ENCODE measurements at places on chromosomes 16 and 17.

DNA sequence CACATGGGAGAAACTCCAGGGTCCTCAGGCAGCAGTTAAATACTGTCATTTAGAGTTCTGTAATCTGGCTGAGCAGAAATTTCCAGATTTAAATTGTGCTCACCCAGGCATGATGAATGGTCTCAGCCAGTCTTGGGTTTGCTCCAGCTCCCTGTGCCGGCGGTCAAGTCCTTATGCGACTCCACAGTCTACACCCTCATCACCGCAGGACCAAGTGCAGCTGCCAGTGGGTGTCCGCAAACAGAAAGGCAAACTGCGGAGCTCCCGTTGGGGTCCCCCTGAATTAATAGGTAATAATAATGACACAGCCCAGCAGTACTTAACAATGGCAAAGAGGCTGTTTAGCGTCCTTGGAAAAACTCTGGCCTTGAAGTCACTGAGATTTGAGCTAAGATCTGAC lies 3.9 kb upstream of the CACNG4 start:
- no peak for DNase-seq

DNA sequence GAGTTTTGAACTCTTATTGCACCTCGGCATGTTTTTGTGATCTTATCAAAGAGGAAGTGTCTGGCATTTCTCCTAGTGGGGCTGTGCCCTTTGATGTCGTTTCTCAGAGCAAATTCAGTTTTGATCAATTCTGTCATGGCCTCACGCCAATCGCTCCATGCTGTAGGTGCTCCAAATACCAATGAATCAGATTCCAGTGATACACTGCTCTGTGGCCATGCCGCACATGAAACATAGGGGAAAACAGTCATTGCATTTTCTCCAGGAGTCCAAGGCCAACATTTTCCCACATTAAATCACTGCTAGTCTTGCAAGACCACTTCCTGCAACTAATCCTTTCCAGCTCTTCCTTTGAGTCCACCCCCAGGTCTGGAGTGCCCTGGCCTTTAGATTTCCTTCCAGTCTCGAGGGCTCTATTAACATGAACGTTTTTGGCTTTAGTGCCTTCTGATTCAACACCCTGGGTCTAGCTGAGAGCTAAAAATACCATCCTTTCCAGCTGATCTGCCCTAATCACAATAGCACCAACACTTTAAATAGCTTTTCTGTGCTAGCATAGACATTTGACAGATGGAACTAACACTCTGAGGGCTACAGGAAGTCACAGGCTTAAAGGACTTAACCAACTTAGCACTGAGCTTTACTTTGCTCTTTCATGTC lies 18.2 kb upstream of the RASL10B start:
- no peak for DNase-seq

DNA sequence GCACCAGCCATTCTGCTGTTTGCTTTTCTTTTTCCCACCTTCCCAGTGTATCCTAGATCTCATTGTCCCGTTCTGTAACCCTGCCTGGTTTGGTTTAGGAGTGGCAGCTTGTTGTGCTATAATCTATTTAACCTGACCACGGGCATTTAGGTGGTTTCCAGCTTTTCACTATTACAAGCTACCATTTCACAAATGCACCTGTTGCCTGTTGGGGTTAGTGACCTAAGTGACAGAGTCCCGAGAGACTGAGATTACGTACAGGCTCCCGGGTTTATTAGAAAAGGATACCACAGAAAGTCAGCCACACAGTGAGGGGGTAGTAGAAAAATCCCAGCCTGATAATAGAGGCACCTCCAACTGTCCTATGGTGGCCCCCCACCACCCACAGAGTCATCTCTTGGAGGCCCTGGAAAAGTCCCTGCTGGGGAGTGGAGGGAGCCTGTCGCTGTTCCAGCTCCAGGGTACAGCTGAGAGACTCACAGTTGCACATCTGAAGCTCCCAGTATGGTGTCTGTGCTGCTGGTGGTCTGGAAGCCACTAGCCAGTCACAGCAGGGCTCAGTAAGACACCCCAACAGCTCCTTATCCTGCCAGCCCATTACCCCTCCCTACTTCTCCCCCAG lies 21.2 kb downstream of the CLEC16A start:
- DNase-seq, result no peak

- DNase-seq, result no peak
Measured at GRCh38 chr17:72432143-72432621, 311.4 kb downstream of the SOX9 start.

GRCh38 chr16:87602821-87603683 lies 744 bp downstream of the JPH3 start:
- no peak for DNase-seq

DNA sequence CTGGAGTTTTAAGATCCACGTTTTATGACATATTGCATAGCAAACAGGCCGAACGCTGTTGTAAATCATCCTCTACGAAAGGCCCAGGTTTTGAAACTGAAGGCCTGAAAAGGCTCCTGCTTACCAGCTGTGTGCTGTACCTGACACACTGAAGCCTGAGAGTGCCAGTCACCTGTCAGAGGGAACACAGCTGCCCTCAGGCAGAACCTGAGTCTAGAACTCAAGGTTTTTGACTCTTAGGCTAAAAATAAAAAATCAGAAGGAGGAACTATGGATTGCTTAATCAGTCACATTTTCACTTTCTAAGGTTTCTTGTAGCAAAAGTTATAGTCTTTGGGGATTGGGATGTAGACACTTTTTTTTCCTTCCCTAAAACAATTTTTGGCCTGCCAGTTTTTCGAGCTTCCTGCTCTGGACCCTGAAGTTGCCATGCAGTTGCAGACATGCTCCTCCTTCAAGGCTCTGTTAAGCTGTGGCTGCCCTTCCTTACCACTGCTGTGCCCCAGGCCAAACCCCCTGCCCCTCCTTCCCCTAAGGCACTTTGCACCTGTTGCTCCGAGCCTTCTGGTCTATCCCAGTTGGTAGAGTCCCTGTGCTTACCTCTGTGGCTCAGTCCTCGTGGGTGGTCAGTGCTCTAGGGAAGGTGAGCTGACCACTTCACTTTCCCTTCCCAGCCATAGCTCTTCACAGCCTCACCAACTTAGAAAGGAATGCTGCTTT lies 56.6 kb downstream of the TENT4B start:
- no peak for DNase-seq

GRCh38 chr17:19401321-19402010 lies 9.6 kb upstream of the RNF112 start:
- DNase-seq, result no peak

DNA sequence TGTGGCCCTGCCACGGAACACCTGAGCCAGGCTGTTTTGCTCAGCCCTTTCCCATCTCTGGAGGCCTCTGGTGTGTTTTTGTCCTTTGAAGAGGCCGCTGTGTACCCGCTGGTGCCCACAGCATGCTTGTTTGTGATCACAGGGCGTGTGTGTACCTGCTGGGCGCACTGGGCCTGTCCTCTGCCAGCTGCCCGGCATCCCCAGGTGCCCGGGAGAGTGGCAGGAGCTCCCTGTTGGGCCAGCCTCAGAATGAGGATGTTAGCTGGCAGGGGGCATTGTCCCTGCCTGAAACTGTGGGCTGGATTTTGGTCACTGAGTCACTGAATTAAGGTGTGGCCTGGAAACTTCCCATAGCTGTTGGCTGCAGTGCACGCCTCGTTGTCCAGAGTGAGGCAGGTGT lies 31.1 kb downstream of the BAIAP2 start:
- DNase-seq, result no peak

- no peak for DNase-seq
Measured at GRCh38 chr16:2686912-2687507, 4.7 kb downstream of the KCTD5 start.

- no peak for DNase-seq
Measured at GRCh38 chr16:6642271-6642670, 690.4 kb upstream of the RBFOX1 start.

GRCh38 chr17:49337884-49338283 lies 24.2 kb downstream of the ZNF652 start:
- DNase-seq, result no peak

GRCh38 chr17:13378361-13378760 lies 223.4 kb downstream of the HS3ST3A1 start:
- DNase-seq, result no peak

DNA sequence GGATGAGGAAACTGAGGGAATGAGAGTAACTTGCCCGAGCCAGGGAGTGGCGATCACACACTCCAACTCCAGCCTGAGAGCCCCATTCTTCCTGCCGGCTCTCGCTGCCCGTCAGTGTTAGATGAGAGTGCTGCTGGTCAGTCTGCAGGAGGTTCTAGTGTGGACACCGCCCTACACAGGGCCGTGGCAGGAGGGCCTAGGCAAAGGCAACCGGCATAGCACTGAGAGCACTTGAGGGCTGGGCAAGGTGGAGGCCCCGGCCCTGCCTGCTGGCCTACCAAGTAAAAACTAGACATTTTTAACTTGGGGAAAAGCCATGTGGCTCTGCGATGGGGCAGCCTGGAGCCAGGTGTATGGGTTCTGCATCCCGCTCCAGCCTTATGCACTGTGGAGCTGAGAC lies 354.8 kb downstream of the SEC14L1 start:
- DNase-seq, result no peak

GRCh38 chr17:75032720-75033280 lies 14.0 kb downstream of the ATP5PD start:
- no peak for DNase-seq

- no peak for DNase-seq
Measured at GRCh38 chr17:59762049-59762823, 54.8 kb downstream of the VMP1 start.

- DNase-seq, result no peak
Measured at GRCh38 chr17:34068571-34068970, 186.5 kb upstream of the CCL2 start.

GRCh38 chr16:16042076-16042475 lies 92.7 kb downstream of the ABCC1 start:
- DNase-seq, result no peak

- DNase-seq, result no peak
Measured at GRCh38 chr16:77759201-77759600, 29.2 kb upstream of the VAT1L start.

DNA sequence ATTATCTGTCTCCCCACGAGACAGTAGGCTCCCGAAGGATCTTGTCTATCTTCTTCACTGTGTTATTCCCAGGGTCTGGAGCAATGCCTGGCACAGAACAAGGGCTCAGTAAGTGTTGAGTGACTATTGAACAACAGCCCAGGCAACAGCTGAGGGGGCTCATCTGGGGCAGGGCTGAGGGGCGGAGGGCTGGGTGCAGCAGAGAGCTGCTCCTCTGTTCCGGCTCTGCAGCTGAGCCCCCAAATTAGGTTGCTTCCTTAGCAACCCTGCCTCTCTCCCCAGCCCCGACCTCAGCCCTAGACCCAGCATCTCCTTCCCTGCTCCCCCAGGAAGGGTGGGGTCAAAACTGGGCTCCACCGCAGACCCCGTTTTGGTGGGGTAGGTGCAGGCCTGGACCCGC lies 32.2 kb downstream of the ITGAE start:
- DNase-seq, result no peak

DNA sequence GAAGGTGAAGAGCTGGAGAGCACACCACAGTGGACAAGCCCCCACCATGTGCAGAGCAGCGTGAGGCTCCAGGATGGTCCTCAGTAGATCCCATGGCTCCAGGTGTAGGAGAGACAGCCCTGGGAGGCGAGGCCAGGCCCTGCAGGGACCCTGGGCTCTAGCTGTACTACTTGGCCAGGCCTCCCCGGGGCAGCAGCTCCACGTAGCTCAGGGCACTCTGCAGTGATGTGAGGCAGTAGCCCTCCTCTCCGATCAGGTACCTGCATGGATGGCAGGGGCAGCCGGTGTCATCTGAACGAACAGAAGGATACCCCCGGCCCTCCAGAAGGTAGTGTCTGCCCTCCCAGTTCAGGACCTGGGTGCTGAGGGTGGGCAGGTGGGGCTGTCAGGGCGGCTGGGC lies 6.2 kb upstream of the SPATA2L start:
- no peak for DNase-seq

DNA sequence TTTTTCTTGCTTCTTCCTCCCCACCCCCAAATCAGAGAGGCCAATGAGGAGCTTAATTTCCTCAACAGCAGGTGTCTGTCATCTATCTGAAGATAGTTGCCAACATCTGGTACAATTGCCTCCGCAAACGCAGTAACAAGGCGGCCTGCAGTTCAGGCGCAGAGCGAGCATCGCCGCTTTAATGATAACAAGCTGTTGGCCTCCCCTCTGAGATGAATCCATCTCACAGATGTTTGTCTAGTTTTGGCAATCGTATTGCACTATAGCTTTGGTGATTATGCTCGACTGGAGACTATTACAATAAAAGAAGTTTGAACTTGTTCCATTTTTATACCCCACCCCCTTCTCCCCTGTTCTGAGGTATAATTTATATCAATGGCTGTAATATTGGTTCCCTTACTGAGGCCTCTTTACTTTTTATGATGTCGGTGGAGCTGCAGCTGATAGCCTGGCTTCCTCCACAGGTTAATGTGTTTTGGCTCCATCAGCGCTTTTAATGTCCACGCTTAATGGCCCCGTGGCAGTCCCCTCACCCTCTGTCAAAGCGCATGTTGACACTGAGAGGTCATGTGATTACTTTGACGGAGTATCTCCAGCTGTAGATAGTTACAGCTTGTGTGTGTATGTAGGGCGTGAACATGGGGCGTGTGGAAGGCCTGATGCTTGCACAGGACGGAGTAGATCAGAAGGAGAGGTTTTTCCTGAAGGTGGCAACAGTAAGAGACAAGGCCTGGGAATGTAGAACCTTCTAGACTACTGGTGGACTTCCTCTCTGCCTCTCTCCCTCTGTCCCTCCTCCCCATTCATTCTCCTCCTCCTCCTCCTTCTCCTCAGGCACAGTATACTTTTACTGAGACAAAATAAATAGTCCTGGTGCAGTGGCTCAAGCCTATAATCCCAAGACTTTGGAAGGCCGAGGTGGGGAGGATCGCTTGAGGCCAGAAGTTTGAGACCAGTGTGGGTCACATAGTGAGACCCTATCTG lies 164.7 kb downstream of the MSI2 start:
- DNase-seq, result no peak

GRCh38 chr16:77744141-77744540 lies 21.8 kb downstream of the NUDT7 start:
- no peak for DNase-seq

DNA sequence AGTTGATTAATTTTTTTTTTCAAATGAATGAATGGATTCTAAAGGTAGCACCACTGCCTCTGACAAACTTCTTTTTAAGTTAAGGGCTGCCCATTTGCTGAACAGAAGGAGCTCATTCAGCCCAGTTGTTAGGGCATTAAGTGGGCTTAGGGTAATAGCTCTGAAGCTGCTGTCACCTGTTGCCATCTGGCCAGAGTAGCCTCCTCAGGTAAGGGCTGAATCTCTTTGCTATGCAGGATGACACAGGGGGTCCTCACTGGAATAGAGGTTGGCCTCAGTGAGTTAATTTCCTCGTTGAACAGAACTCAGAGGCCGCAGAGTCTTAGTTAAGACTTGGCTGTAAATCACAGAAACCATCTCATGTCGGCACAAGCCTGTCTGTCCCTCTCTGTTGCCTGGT lies 232.8 kb downstream of the CCDC182 start:
- DNase-seq, result no peak

- no peak for DNase-seq
Measured at GRCh38 chr16:1752853-1753252, 18.5 kb downstream of the NME3 start.

- DNase-seq, result no peak
Measured at GRCh38 chr17:66400698-66401097, 98.3 kb downstream of the PRKCA start.

GRCh38 chr16:63372815-63373214 lies 1336.6 kb upstream of the CDH8 start:
- no peak for DNase-seq
